Activated CD8-positive, alpha-beta memory T cell treated with anti-CD3 and anti-CD28 coated beads for 1 hour (primary cell): ENCODE measurements at places on chromosomes 3 and 15.
A peak's percentile ranks its signal among the peaks of the same experiment; 100 is the strongest.

DNA sequence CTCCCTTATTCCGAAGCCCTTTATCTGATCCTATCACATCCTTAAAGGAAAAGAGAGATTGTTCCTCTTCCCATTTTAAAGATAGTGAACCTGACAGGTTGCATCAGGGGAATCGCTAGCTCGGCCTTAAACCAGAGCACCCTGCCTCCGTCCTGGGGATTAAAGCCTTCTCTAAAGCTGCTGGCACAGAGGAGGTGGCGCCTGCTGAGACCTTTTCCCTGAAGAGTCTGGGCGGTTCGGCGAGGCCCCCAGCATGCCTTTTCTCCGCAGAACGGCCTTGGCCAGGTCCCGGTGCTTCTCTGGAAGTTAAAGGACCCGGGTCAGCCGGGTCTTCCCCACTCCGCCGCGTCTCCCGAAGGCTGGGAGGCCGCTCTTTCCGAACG, 593 bp downstream of the FAM219B start:
- no peak for DNase-seq

DNA sequence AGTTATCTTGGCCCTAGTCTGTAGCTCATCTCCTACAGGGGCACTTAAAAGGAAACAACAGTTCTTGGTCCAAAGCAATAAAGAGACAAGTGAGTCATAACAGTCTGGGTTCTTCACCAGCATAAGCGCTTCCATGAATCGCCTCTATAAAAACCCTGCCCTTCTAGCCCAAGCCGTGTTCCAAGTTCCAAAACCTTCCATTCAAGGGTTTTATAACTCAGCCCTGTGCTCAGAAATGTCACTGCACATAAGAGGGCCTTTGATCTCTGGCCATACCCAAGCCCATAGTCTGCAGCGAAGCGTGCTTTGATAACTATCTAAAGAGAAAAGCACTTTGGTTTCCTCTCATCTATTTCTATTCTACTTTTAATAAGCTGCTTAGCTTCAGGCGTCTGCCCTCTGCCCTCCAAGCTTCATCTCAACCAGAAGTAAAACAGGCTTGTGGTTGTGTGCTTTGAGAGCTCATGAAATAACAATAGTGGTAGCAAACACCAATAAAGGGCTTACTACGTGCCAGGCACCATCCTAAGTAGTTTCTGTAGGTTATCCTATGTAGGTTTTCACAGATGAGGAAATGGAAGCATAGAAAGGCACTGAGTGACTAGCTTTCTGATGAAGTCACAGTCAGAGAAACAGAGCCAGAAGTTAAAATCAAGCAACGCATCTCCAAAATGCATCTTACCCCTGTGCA, 64.0 kb upstream of the AKAP13 start:
- no peak for DNase-seq

- no peak for DNase-seq
Observed at GRCh38 chr3:67995206-67995605, 340.8 kb upstream of the SUCLG2 start.

DNA sequence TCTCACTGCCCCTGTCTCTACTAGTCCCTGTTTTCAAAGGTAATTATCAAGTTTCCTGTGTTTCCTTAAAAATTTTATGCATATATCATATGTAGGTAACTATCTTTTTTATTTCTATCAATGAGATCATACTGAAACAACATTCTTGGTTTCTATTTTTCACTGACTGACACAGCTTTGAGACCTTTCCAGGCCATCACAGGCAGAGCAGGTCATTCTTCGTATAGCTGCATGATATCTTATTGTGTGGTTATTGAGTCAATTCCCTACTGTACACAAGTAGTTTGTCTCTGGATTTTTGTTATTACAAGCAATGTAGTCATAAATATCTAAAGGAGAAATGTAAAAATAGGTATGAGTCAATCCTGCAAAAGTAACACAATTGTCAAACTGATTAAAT, 169.6 kb downstream of the CFAP20DC start:
- DNase-seq, result no peak

DNA sequence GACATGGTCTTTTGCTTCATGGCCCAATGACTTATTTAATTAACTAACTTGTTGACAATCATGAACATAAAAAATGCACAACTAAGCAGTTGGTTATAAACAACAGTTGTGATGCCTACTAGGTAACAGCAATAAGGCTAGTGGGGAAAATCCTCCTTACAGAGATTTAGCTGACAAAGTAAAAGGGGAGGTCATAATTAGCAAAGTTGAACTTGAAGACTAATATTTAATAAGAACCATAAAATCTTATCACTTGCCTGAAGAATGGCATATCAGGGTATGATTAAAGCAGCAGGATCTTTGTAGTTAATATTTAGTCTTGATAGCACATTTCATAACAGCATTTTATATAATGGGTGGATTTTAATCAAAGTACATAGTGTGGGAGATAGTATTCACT, 84.2 kb downstream of the MME start:
- DNase-seq, result no peak

- no peak for DNase-seq
Observed at GRCh38 chr3:57105585-57105984, 45.1 kb downstream of the SPATA12 start.

DNA sequence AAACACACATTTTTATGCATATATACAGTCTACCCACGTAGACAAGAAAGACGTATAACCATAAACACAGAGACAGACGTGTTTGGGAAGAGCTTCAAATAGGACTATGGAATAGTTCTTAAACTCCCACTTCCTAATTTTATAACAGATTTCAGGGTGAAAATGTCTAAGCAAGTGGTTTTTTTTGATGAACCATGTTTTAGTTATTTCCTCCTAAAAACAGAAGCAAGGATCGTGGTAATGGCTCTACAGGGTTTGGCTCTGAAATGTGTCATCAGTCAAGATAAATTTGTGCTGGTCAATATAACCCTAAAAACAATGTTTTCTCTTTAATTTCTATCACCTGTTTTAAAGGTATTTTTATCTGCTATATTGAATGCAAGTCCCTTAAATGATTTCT, 58.2 kb downstream of the FMN1 start:
- no peak for DNase-seq

DNA sequence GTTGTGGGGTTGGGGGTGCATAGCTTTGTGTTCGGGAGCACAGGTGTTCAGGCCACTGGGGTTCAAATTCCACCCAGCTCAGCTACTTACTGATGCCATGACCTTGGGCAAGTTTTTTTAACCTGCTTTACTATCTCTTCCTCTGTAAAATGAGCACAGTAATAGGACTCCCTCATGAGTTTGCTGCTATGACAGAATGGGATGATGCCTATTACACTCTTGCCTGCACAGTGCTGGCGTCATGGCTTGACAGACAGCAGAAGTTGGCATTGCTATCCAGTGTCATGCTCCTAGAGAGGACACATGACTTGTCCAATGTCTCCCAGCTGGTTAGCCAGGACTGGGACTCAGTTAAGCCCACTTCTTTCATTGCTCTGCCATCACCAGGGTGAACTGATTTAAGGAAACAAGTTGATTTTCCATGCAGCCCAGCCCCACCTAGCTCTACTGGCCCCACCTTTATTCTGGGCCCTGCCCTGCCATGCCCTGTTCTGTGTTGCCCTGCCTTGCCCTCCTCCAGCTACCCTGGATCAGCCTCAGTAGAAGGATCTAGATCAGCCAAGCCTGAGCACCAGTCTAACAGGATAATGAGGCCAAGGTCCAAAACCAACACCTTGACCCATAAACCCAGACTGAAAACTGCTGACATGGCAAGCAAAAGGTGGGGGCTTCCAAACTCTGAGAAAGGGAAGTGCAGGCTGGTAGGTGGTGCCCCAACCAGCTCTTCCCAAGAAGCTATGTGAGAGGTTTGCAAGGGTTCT, 155.8 kb upstream of the ATP11B start:
- DNase-seq, result no peak

GRCh38 chr3:129001101-129001805, at the start of gene EFCC1:
Gene EFCC1 (plus strand): TSS chr3:129001304. CDS start chr3:129001629, 325 bp downstream.
- DNase-seq, result no peak

GRCh38 chr15:54547491-54547890, 569.2 kb downstream of the UNC13C start:
- DNase-seq, result no peak

GRCh38 chr15:55784286-55784685, 41.3 kb upstream of the PRTG start:
- no peak for DNase-seq

- no peak for DNase-seq
Observed at GRCh38 chr15:77384086-77384485, 35.8 kb downstream of the PEAK1 start.

GRCh38 chr15:70426096-70426821, 328.5 kb upstream of the TLE3 start:
- DNase-seq, result no peak

DNA sequence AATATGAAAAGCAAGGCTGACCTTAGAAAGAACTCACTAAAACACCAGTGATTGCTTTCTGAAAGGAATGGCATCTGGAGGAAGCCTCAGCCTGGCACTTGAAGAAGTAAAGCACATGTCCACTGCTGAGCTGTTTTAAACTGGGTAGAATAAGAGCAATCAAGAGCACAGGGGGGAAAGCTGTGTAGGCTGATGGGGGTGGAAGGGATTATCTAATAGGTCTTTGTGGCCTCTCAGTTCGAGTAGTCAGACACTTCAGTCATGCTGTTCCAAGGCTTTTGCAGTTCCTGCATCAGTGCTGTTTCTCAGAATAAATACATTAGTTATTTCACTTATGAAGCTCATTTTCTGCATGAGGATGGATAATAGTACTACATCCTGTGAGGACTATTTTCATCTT, 22.6 kb downstream of the CCDC191 start:
- DNase-seq, result no peak

- no peak for DNase-seq
Observed at GRCh38 chr3:130414457-130414856, 69.0 kb downstream of the COL6A5 start.

DNA sequence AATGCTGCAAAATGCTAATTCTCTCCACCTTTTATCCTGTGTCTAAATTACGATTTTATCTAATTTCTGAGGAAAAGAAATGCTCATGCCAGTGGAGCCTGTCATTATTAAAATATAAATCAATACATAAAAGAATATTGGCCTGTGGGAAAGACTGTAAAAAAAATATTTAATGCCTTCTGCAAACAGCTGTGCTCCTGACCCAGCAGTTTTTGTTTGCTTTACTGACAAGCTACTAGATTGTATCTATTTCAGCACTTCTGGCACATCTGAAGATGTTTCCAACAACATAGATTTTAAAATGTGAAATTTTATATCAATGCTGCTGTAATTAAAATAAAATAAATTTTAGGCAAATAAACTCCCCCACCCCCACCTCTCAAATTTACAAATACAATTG, 493.6 kb upstream of the AGTR1 start:
- DNase-seq, result no peak

- no peak for DNase-seq
Observed at GRCh38 chr3:37418357-37418756, 244.0 kb upstream of the LRRFIP2 start.

- DNase-seq, result no peak
Observed at GRCh38 chr15:66802025-66803001, 100.3 kb downstream of the SMAD6 start.

- no peak for DNase-seq
Observed at GRCh38 chr15:80026754-80027153, 32.7 kb upstream of the ZFAND6 start.

DNA sequence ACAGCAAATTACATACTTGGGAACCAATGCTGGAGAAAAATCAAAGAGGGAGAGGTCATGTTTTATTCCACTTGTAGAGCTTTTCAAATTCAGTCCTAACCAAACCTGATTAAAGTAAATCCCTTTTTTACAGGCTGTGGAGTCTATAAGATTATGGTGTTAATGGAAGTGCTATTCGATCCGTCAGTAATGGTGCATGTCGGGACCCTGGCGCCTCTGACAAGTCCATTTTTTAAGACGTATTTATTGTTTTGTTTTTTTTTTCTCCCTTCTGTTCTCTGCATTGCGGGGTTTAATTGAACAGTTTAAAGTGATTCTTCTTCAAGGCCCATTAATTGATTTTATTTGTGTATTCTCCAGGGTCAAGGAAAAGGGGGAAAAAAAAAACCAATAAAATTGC, 725.9 kb downstream of the TUSC7 start:
- no peak for DNase-seq

GRCh38 chr3:64023861-64024223, 548 bp upstream of the PSMD6 start:
- no peak for DNase-seq

DNA sequence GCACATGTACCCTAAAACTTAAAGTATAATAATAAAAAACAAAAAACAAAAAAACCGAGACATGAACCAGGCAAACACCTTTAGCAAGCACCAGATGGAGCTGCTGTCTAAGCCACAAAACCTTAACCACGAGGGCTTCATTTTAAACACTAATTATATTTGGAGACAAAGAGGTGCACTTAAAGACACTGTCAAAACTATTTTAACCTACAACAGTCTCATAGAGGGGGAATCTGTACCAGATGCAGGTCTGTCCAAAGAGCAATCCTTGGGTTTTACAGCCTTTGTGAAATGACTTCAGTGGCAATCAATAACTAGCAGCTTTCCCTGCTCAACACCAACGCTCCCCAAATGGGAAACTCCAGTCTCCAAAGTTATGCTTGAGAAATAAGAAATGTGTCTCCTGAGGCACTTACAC, 115.7 kb upstream of the TSPAN3 start:
- DNase-seq, result no peak

DNA sequence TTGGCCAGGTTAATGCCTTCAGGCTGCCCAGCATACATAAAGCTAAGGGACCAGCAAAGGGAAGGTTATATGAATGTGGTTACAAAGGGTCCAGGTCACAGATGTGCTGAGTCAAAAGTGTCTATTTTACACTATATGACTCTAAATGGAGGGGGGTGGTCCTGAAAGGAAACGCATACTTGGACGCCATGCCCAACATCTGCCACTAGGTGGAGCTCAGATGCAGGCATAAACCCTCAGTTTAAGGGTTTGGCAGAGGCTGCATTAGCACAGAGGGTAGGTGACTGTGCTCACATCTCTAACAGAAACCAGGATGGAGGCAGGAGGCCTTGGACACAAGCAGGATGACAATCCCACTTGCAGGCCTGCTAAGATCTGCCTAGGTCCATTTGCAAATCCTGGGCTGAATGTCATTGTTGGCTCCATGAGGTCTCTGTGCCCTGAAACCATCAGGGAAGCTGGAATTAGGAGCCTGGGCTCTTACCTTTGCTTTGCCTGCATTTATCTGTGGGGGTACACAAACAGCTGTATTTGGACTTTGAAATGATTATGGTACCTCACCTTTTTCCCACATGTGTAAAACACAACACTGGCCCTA, 55.8 kb downstream of the ZNF621 start:
- peak; percentile 6 for DNase-seq

GRCh38 chr3:80994085-80994665, 767.3 kb downstream of the GBE1 start:
- no peak for DNase-seq

DNA sequence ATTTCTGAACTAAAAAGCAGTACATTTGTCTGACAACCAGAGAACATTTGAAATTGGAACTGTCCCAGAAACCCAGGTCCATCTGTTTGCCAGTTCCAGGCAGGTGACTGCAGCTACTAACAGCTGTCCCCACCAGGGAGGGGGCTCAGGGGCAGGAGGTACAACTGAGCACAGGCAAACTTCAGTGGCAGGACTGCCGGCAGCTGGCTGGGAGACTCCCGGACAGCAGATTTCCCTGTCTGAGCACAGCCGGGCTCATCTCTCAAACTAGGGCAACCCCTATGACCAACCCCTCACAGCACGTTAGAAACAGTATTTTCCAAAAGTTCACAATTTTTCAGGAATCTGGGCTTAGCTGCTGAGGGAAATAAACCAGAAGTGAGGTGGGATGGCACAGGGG, 88.8 kb downstream of the MEGF11 start:
- DNase-seq, result no peak

GRCh38 chr3:177185035-177185574, 12.2 kb downstream of the TBL1XR1 start:
- no peak for DNase-seq
